ENCODE measurements at places on chromosomes 11 and 22.

GRCh38 chr11:1997755-1998154 is at the start of gene H19:
Gene H19 (minus strand): TSS chr11:1997842.
- DNase-seq: no peak

DNA sequence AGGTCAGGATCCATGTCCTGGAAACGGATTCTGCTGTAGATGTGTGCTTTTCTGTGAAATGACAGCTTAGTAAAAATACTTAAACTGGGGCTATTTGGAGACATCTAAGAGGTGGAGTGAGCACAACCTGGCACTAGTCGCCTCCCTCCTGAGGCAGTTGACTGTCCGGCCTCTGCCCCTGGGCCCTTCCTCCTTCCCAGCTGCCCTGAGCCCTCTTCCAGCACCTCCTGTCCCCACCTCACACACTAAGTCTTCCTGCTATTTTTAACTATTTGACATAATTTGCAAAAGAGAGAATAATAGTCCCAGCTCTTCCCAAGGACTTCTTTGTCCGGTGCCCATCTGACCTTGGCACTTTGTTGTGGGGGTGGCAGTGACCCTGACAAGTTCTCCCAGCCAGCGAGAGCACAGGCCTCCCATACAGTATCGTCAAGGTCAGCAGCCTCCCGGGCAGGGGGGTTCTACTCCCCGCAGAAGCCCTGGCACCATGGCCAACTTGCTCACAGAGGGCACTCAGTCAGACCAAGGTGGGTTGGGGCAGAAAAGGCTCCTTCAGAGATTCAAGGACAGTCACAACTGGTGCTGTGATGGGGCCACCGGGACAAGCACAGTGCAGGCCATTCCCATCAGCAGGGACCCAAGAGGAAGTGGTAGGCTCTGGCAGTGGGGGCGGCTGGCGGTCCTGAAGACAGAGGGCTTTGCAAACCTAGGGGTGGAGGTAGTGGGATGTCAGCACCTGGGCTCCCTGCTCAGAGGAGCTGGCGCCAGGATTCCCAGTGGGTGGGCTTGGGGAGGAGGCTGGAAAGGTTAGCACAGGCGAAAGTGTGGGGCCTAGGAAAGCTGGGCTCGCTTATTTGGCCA is 5.5 kb upstream of the NEAT1 start:
- DNase-seq: peak; percentile 20

DNA sequence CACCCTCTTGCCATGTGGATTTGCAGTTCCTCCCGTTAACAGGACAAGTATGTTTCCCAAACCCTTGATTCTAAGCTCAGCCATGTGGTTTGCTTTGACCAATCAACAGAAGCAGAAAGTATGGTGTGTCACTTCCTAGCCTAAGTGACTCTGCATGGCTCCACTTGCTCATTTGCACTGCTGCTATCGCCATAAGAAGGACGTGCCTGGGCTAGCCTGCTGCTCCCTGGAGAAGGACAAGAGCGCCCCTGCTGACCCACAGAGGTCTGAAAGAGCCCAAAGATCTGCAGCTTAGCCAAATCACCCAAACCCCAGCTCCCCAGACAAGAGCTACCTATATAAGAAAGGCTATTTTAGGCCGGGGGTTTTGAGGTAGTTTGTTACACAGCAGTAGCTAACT is 18.0 kb downstream of the TBRG1 start:
- no peak for DNase-seq

- no peak for DNase-seq
These were observed 243.7 kb downstream of the TTC28 start for GRCh38 chr22:28435982-28436381.

DNA sequence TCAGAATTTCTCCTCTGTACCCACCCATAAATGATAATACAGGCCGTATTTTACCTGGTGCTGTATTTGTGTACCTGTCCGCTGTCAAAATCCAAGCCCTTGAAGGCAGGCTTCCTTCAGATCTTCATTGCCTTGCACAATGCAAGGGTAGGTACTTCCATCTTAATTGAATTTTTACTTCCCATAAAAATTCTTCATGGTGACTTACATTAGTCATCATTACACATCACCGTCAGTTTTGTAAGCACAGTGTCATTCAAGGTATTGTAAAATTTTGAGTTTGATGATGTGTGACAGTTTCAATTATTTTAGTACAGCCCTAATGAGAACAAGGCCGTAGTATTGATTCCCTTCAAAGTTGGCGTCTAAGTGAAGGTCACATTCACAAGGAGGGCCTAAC is 770 bp upstream of the TSG101 start:
- DNase-seq: no peak

DNA sequence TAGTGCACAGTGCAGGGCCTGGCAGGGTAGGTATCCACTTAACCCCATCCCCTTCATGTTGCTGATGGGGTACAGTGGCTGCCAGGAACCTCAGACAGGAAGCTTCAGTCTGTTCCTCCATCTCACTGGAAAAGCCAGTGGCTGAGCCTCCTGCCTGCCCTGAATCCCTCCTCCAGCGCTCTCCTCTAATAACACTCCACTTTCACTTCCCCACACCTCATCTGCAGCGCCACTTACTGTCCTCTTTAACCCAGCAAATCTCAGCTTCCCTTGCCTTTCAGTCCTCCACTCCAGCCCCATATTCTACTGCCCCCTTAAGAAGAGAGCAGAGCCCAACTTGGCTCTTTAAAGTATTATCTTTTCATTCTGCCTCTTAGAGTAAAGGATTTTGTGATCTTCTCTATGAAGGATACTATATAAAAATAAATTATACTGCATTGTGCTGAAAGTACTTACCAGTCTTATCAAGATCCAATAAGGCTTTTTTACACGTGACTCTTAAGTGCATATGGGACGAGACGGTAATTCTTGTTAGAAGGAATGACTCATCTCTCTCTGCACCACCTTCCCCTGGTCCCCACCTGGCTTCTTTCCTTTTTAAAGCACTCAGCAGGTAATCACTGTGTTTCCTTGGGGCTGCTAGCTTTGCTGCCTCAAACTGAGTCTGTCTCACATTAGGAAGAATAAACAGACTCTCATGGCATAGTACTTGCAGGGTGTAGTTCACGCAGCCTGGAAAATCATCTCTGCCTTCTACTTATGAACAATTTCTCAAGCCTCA is 238.0 kb upstream of the NARS2 start:
- DNase-seq: no peak

DNA sequence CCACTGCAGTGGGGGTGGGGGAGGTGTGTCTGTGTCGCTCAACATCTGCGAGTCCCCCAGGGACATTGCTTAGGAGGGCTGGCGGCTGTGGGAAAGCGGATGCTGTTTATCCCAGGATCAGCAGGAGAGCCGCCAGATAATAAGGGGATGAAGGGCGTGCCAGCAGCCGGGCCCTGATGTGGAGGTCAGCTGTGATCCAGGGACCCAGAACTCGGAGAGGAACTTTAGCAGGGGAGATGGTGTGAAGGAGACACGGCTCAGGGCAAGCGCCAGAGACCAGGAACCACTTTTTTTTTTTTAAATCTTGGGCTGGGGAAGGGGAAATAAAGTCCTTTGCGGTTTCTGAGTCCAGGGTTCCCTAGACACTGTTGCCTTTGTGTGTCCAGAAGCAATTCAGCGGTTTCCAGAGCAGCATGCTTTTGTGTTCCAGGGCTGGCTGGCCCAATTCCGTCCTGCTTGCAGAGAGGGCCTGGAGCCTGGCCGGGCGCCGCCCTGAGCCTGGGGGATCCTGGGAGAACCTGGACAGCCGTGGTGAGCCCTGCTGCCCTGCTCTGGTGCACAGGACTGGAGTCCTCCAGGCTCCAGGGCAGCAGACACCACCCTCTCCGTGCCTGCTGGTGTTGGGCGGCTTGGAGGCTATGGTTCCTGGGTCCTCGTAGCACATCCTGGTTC is at the start of gene GRAMD4:
TSS of gene GRAMD4 (plus strand) at position 557 of the 672 bp plus-strand sequence. CDS start 6,414 bp downstream, outside the sequence.
- no peak for DNase-seq

GRCh38 chr22:41382098-41382578 is 396 bp downstream of the TEF start:
- DNase-seq: peak; percentile 60

DNA sequence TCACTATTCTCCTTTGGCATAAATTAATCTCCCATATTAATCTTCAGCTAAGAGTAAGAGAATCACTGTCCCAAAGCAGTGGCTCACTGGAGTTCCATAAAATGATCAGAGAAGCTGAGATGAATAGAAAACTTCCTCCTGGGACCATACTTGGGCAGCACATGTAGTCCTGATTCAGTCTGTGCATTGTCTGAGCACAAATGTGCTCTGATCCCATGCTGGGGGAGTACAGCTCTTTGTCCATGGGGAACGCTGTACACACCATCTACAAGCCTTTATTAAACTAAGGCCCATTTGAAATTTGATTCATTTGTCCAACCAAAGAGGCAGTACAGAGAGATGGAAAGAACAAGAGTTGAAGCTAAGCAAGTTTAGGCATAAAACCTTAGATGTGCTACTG is 147.4 kb upstream of the PGR start:
- no peak for DNase-seq

DNA sequence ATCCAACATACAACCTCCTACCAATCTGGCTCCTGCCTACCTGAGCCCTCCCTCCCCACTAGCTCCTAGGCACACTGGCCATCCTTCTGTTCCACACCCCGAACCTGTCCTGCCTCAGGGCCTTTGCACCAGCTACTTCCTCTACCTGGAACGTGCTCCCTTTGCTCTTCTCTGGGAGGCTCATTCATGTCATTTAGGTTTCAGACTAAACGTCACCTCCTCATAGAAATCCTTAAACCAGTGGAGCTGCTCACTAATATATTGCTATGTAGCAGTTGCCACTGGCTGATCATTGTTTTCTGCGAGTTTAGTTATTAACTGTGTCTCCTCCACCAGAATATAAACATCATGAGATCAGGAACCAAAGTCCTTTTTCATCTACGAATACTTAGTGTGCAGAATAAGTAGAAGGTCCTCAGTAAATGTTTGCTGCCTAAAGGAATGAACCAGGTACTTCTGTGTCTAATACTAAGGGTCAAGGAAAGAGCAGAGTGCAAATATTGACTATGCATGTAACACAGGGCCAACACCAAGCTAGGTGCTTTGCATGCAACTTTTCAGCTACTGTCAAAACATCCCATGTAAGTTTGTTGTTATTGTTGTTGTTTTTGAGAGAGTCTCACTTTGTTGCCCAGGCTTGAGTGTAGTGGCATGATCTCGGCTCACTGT is 277.6 kb upstream of the SYN3 start:
- DNase-seq: no peak

- DNase-seq: no peak
These were observed 287.3 kb upstream of the DDI1 start for GRCh38 chr11:103749158-103749557.

- no peak for DNase-seq
These were observed 17.5 kb downstream of the CTTN start for GRCh38 chr11:70415642-70416395.

DNA sequence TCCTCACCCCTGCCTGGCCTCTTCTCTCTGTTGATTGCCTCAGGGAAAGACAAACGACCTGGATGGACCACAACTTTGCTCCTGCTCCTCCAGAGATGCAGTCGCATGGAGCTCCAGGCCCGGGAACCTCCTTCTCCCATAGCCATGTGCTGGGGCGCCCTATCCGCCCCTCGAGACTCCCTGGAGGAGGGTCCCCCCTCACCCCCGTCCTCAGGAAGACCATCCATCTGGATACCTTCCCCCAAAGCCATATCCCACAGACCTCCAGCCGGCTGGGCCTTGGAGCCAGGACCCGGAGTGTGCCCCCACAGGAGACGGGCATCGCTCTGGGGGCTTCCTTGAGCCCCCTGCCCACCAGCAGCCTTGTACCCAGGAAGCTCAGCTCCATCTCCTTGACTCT is 2.2 kb downstream of the SEPTIN3 start:
- no peak for DNase-seq

GRCh38 chr11:40032331-40032730 is 1427.1 kb downstream of the LRRC4C start:
- DNase-seq: no peak

- no peak for DNase-seq
These were observed 449.4 kb upstream of the TENM4 start for GRCh38 chr11:79890272-79890671.

GRCh38 chr11:17743808-17744119 is 9.2 kb downstream of the KCNC1 start:
- no peak for DNase-seq

GRCh38 chr11:64251016-64251752 is at the start of gene PLCB3:
Gene PLCB3 (plus strand): TSS chr11:64251530. CDS start chr11:64251650, 120 bp downstream.
- DNase-seq: peak; percentile 63

DNA sequence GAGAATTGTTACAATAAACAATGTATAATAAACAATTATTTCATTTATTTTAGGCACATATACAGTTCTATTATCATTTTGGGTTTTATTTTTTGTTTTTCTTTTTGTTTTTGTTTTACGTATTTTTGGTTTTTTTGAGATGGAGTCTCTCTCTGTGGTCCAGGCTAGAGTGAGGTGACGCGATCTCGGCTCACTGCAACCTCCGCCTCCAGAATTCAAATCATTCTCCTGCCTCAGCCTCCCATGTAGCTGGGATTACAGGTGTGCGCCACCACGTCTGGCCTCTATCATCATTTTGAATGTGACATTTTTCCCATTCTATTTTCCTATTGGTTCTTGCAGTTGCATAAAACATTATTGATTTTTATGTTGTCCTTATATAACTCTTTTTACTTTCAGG is 20.4 kb upstream of the OR52A1 start:
- no peak for DNase-seq

DNA sequence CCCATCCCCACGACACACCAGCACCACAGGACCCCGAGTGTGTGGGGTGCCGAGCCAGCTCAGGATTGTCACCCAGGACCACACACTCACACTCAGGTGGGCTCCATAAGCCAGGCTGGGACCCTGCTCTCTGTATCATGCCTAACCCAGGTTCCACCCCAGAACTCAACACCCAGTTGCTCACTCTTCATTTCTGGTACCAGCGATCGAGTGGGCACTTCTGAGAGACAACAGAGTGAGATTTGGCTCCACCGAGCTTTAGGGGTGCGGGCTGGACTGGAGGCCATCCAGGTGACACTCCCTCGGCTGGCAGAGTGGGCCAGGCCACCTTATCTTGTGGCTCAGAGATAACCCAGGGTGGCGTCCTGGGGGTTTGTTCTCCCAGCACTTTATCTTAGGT is 1323.8 kb downstream of the BRD1 start:
- DNase-seq: no peak

GRCh38 chr11:14300661-14301304 is 58.2 kb downstream of the RRAS2 start:
- DNase-seq: peak; percentile 10

DNA sequence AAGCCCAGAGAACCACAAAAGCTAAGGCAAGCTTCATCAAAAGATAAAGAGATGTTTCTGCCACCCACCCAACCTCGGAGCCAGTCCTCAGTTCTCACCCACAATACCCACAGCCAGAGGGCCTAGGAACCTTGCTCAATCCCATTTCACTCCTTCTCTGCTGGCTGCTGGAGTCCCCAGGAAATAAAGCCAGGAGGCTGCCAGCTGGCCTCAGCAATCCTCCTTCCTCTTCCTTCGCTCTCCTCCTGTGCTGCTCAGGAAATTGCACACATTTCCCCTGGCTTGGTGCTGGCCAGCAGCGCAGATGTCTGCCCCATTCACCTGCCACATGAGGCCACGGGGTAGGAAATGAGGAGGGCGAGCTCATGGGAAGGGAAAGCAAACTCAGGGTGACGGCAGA is 91.8 kb upstream of the LDLRAD3 start:
- no peak for DNase-seq

GRCh38 chr11:113372309-113372708 is 15.3 kb upstream of the ANKK1 start:
- DNase-seq: no peak

- DNase-seq: no peak
These were observed 49.6 kb upstream of the GLYAT start for GRCh38 chr11:58781345-58781744.
